ENCODE measurements at places on chromosomes 16 and 17.
A peak's percentile ranks its signal among the peaks of the same experiment; 100 is the strongest.

- DNase-seq: no peak
Measured at GRCh38 chr16:67701420-67701819, 17.7 kb downstream of the GFOD2 start.

- DNase-seq: no peak
Measured at GRCh38 chr16:12862327-12862726, 39.1 kb upstream of the SHISA9 start.

- DNase-seq: no peak
Measured at GRCh38 chr16:84555418-84556196, 51.1 kb upstream of the MEAK7 start.

DNA sequence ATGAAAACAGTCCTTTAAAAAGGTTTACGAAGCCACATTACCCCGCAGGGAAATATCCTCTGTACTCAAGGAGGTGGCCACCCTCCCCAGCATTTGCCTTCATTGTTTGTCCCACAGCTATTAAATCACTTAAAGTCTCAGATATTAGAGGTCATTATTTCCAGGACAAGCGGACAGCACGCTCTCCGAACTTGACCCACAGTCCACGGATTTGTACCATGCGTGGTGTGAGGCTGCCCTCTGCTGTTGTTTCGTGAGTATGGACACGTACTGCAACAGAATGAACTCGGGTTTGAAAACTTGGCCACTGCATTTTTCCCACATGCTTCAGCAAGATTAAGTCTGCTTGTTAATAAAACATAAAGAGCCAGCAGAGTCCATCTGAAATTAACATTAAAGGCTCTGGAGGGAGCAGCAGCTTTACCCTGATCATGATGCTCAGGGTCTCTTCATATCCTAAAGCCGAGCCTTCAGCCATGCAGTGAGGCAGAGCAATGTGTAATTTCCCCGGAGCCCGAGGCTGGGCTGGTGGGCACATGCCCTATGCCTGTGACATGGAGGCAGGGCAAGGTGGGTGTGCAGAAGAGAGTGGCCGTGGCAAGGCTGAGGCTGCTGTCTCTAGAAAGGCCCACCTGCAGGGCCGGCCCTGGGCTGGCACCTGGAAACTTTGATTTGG lies 19.7 kb downstream of the MEAK7 start:
- DNase-seq: peak; percentile 65

GRCh38 chr16:26598998-26599784 lies 467.5 kb upstream of the C16orf82 start:
- no peak for DNase-seq

- no peak for DNase-seq
Measured at GRCh38 chr16:89123001-89123830, 29.6 kb downstream of the ACSF3 start.

- peak; percentile 97 for DNase-seq
Measured at GRCh38 chr17:2063261-2064146, 8.6 kb downstream of the HIC1 start.

DNA sequence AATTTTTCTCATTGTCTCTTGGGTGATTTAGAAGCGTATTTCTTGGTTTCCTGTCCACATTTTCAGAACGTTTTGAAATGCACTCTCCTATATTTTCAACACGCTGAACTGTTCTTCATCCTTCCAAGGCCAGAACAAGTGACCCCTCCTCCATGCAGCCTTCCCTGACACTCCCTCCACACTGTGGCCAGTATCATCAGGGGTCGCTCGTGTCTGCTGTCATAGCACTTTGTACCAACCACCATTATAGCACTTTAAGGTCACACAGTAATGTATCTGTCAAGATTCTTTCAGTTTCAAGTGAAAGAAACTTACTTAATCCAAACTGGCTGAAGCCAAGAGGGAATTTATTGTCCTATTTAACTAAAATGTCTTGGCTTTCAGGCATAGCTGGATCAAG lies 17.5 kb upstream of the IL21R start:
- no peak for DNase-seq

DNA sequence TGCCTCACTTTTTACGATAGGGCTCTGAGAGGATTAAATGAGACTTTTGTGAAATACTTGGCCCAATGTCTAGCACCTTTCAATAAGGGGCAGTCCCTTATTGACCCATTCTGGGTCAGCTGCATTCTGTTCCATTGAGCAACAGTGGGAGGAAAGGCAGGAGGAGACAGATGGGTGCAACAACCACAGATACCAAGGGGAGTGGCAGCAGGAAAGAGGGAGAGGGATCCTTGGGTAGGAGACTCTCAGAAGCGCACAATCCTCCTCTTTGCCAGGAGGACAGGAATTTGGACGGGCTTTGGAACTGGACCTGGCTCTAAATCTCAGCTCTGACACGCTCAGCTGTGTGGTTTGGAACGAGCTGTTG lies 3.5 kb downstream of the PIPOX start:
- DNase-seq: peak; percentile 58

- peak; percentile 69 for DNase-seq
Measured at GRCh38 chr17:49760932-49761558, 2.9 kb downstream of the FAM117A start.

DNA sequence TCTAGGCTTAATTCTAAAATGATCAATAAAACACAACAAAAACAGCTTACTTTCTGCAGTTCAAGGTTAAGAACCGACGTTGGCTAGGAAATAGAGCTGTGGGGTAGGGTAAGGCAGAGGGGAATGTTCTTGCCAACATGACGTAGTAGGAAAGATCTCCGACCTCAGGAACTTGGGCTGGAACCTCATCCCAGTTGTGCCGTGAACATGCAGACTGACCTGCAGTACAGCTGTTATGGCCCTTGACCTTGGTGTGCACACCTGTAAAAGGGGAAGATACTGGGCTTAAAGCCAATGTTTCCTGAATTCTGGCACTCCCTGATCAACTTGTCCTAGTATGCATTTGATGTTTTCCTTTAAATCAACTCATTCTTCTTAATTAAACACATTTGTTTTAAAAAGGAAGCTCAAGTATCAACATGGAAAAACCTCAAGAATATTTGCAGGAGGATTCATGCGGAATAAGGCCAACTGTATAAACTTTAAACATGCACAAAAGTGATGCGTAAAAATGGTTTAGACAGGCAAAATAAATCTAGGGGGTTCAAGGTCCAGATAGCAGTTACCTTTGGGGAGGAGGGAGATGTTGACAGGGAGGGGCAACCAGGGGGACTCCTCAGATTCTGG lies 14.2 kb upstream of the SLC6A2 start:
- DNase-seq: no peak

DNA sequence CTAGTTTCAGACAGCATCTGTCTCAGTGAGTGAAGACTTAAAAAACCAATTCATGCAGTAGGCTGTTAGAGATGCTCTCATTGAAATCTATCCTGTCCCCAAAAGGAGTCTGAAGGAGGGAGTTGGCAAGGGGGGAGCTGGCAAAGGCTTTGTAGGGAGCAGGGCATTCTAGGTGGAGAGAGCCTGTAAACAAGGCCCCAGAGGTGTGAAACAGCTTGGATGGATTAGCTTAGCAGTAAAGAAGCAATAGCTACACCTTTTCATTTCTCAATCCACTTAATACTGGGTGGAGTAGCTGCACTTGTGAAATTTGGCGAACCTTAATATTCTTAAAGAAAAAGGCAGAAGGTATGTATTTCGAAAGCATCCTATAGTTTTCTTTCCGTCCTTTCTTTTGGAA lies 61.8 kb downstream of the KSR1 start:
- DNase-seq: no peak

DNA sequence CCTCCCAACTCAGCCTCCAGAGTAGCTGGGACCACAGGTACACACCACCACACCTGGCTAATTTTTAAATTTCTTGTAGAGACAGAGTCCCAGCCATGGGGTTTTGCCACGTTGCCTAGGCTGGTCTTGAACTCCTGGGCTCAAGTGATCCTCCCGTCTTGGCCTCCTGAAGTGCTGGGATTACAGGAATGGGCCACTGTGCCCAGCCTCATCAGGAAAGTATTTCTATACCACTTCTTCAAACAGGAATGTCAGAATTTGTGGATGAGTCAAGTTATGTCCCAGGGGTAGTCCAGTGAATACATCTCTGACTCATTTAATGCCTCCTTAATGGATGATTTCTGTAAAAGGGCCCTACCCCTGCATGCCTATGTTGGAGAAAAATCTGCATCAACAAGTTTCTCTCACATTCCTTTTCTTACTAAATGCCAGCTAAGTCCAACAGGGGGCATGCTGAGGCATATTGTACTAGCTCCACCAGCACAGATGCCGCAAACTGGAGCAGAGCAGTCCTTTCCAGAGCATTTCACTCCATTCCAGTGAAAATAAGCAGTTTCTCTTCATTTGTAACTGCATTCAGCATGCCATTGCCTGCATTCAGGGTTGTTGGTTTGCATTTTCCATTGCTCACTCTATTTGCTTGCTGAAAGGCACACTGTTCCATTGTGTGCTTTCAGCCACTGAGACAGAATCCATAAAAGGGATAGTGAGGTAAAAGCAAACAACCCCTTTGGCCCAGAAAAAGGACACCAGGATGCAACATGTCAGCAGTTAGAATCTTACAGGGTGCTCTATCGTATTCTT lies 5.3 kb upstream of the CAVIN1 start:
- peak; percentile 98 for DNase-seq

DNA sequence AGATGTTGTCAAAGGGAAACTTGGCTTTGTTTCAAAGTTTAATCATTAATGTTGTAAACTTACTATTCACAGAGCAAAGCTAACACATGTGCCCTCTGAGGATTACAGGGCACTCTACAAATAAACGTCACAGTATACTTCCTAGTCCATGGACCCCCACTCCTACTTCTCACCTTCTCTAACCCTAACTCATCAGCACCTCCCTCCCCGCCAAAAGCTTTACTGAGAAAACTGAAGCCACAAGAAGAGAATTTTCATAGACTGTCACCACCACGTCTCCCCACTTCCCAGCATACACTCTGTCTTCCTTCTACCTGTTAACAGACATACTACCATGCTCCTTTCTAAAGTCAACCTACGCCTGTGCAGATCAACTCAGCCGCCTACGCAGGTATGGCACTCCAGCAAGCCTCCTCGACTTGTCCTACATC lies 29.0 kb downstream of the HELZ start:
- DNase-seq: no peak

DNA sequence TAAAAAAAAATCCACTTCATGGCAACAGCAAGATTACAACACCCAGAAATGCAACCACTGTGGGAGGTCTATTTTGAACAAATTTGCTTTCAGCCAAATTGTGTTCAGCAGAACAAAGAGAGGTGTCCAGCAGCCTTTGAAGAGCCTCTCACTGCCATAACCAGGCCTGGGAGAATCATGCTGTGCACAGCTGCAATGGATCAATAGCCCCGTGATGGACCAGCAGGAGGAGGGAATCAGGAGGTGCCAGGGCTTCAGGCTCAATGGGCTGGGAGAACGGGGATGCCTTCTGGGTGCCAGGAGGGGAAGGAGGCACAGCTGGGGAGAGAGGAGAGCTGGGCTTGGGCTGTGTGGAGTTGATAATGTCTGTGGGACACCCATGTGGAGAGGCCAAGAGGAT lies 366.2 kb upstream of the EEF2KMT start:
- no peak for DNase-seq

DNA sequence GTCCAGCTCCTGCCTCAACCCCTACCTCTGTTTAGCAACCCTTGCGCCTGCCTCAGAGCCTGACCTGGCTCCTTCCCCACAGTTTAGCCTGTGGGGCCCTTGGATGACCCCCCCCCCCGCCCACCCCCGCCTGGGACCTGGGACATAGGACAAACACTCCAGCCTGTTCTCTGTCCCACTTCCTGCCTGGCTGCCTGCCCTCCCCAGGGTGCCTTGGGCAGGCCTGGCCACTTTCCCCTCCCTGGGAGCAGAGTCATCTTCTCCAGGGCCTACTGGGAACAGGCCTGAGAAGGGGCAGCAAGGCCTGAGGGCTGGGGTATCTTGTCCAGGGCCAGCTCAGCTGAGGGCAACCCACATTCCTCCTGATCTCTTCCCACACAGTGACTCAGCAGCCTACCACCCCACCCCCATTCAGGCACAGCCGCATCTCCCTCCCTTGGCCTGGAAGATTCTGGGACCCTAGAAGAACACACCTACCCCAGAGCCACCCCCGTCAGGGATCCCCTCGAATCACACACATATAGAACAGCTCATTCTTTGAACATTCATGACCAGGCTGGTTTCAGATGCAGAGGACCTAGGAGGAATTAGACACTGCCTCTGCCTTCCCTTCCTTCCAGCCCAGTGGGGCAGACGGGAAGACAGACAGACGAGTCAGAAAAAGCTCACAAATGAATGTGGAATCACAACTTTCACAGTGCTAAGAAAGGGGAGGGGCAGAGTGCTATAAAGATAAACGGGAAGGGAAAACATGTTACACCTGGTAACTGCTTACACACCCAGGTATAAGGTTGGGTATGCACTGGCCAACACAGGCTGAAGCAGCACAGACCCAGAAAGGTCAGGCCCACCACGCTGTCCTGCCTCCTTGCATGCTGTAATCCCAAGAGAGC lies 6.0 kb downstream of the FHOD1 start:
- DNase-seq: peak; percentile 95

DNA sequence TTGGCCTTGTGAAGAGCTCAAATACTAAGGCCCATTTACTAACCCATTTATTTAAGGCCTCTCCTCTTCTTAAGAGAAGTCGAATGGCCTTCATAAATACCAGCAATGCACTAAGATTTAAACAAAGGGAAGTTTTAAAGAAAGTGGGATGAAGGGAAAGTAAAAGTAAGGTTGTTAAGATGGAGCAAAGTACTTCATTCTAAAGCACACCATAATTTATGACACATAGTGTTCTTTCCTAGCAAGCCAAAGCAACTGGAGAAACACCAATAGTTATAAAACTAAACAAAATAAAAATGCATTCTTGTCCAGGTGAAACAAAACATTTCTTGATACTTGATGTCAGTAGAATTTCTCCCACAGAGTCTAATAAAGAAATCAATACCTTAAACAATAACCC lies 27.9 kb downstream of the CDH11 start:
- DNase-seq: no peak

GRCh38 chr17:2043785-2044184 lies 2.0 kb downstream of the OVCA2 start:
- DNase-seq: peak; percentile 71

DNA sequence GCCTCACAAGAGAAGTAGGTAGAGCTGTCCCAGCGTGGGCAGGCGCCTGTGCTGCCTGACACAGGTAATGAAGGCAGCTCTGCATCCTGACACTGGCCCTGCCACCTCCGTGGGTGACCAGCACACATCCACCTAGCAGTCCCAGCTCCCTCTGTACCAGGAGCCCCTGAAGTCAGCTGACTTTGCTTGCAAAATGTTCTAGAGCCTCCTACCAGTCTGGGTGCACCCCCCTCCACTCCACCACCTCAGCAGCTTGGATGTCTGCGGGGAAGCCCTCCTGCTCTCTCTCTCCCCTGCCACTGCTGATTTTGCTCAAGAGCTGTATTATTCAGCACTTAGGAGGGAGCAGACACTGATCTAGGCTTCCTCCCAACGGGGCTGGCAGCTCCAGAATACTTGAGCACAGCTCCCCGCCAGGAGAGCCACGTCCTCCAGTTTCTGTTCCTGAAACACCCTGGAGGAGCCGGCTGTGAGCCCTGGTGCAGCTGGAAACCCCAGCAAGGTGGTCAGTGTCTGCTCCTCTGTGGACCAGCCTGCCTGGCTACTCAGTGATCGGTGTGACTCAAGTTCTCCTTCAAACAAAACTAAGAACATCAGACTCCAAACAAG lies 1.0 kb downstream of the RNF166 start:
- DNase-seq: peak; percentile 42

GRCh38 chr17:304461-304860 lies 48.1 kb downstream of the RPH3AL start:
- no peak for DNase-seq
